Astrocyte of the hippocampus (primary cell): ENCODE measurements at places on chromosomes 2 and 18.

DNA sequence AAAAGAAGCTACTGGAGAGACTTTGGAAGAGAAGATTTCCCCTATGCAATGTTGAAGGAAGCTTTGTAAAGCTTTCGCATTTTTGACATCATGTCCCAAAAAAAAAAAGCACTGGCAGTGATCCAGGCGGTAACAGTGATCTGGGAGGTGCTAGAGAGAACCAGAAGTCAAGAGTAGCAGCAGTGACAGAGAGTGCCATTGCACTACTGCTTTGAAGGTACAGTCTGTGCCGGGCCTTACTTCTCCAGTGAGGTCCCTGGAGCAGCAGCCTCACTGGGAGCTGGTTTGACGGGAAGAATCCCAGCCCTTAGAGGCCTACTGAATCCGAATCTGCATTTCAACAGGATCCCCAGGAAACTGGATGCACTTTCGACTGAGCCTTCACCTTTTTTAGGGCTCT is 50.9 kb upstream of the ATL2 start:
- no peak for DNase-seq

GRCh38 chr2:85873679-85874078 is 15.1 kb downstream of the ST3GAL5 start:
- DNase-seq: no peak

GRCh38 chr18:61308795-61309393 is 24.3 kb upstream of the CDH20 start:
- peak; percentile 11 for DNase-seq

- no peak for DNase-seq
These were observed 48.3 kb upstream of the ASB1 start for GRCh38 chr2:238378230-238379095.

DNA sequence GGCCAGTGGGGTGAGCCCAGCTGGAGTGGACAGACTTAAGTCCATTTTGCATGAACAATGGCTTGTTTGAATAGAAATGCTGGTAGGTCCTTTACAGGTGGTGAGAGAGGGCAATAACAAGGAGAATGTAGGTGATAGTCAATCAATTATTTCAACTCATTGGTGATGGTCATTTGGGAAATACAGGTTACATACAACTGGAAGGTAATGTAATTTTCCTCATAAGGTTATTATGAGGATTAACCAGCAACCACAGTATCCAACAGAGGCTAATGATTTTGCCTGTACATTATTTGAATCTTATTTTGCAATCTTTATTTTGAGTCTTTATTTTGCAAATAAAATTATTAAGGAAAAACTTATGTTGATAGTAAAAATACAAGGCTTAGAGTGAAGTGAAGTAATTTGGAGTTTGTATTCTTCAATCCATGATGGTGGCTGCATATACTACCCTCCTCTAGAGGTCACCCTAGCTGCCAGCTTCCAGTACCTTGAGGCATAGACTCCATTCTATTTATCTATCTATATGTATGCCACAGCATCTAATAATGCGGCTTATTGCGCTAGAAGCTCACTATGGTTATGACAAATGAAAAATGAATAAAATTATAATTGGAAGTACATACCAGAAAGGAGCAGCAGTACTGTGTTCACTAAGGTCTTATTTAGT is 20.5 kb upstream of the HNMT start:
- no peak for DNase-seq

GRCh38 chr2:236008006-236008405 is 160.2 kb downstream of the GBX2 start:
- no peak for DNase-seq

DNA sequence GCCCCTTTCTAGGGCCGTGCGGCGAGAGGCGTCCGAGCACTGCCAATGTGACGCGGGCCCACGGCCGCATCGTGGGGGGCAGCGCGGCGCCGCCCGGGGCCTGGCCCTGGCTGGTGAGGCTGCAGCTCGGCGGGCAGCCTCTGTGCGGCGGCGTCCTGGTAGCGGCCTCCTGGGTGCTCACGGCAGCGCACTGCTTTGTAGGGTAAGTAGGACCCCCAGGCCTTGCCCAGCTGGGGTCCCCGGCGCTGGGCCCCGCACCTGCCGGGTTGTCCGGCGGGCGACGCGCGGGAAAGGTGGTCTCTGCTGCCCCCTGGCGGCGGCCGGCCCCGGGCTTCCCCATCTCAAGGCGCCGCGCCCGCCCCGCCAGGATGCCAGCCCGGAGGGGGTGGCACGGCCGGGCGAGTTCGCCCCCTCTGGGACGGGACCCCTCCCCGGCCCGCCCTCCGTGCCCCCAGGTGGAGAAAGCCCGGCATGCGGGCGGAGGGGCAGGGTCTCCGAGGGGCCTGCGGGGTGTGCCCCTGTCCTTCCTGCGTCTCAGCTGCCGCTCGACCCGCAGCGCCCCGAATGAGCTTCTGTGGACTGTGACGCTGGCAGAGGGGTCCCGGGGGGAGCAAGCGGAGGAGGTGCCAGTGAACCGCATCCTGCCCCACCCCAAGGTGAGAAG is 1.9 kb downstream of the PRSS56 start:
- DNase-seq: peak; percentile 65

- no peak for DNase-seq
These were observed 5.9 kb upstream of the ZAP70 start for GRCh38 chr2:97707362-97708047.

DNA sequence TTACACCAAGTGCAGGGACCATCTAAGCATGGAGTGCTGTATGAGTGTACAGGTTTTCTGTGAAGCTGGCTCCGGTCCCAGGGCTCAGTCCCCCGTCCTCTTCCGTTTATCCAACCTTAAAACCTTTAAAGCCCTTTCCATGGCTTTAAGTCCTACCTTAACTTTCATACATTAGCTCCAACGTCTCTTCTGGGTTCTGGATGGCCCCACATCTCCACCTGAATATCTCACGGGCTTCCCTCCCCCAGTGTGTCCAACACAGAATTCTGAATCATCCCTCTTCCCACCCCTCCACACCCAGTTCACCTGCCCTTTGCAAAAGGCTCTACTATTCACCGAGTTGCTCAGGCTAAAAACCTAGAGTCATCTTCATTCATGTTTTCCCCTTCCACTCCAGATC is 12.8 kb downstream of the ARHGAP25 start:
- no peak for DNase-seq

DNA sequence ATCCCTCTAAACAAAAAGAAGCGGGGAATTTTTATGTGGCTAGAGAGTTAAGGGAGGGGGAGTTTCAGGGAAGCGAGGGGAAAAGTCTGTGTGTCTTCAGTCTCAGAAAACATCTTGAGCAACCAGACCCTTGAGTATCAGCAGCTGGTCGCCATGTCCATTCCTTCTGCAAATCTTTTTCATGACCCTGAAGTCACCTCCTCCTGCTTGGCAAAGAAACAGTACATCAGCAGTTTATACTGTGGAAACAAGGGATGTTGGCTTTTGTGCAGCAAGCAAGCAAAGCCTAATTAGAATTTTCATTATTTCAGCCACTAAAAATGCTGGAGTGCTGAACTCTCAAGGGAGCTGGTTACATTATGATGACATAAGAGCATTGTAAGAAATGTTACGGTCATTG is 187.4 kb upstream of the SLC8A1 start:
- no peak for DNase-seq

DNA sequence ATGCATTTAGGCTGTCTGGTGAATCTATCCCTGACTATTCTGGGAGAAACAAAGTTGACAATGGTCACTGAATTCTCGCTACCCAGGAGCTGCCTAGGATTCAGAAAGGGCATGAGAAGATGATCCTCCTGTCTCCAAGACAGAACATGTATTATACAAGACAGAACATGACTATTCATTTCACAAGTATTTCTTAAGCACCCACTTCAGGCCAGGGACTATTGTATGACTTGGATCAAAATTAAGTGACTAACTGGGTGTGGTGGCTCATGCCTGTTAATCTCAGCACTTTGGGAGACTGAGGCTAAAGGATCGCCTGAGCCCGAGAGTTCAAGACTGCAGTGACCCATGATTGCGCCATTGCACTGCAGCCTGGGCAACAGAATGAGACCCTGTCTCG is 235.8 kb upstream of the RAB12 start:
- DNase-seq: no peak

- no peak for DNase-seq
These were observed 2.2 kb downstream of the CYS1 start for GRCh38 chr2:10078001-10078400.

- no peak for DNase-seq
These were observed 61.6 kb upstream of the MSH6 start for GRCh38 chr2:47721296-47721695.

GRCh38 chr2:171253900-171254650 is 93.4 kb upstream of the TLK1 start:
- no peak for DNase-seq

DNA sequence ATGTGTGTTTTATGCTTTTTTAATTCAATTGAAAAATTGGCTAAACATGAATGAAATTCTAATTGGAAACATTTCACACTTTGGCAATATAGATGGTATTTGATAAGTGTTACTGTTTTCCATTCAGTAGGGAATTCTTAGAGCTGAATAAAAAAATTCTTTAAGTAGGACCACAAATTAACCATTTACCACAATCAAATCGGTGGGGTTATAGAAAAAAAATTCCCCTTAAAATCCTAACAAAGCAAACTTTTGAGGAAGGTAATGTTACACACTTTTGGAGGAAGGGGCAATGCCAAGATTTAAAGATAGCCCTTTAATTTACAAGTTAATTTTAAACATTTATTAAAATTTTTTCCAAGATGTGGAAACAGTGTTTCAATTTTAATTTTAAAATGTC is 279.0 kb upstream of the FIGN start:
- DNase-seq: no peak

GRCh38 chr18:69787825-69788547 is 159.7 kb downstream of the CD226 start:
- DNase-seq: peak; percentile 70
